ENCODE measurements at places on chromosomes 7 and 10. TPM values are rescaled to one million over a fixed set of nuclear protein-coding genes. Genes with fewer than 3 reads are reported as not detected.

DNA sequence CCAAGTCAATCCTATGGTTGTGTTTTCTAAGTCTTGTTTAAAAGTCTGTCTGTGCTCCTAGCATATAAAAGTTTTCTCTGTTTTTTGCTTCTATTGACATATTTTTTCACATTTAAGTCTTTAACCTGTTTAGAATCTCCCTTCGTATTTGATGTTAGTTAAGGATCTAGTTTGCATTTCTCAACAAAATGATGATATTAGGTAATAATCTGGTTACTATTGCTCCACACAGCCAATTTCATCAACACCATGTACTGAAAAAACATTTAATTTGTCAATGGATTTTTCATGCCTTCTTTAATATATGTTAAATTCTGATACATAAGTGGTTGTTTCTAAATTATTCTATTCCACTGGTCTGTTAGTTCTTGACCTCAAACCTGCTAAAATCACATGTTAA lies 17.5 kb upstream of the TSGA13 start:
- no peak for DNase-seq

DNA sequence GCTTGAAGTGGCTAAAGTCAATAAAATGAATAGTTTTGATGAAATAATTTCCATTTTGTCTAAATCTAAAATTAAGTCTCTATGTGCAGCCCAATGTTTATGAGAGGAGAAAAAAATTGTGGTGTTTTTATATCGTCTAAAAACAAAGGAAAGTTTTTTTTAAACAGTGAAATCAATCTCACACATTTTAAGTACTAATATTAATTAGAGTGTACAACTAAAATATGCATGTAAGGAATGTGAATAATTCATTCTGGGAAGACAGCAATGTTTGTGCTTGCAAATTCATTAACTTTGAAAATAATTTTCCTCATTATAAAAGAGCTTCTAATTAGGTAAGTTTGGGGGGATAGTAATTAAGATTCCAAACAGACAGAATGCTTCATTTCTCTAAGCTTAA lies at the start of gene NPVF:
TSS of gene NPVF (minus strand) at position 101 of the 400 bp plus-strand sequence. CDS start at position 54, 47 bp downstream.
- no peak for DNase-seq

GRCh38 chr10:33249659-33250345 lies 84.7 kb downstream of the NRP1 start:
- DNase-seq: no peak

The THSD7A gene
- total RNA-seq: 2.0 TPM
